ENCODE measurements at places on chromosomes 2 and 18. TPM values are rescaled to one million over a fixed set of nuclear protein-coding genes. Genes with fewer than 3 reads are reported as not detected.

DNA sequence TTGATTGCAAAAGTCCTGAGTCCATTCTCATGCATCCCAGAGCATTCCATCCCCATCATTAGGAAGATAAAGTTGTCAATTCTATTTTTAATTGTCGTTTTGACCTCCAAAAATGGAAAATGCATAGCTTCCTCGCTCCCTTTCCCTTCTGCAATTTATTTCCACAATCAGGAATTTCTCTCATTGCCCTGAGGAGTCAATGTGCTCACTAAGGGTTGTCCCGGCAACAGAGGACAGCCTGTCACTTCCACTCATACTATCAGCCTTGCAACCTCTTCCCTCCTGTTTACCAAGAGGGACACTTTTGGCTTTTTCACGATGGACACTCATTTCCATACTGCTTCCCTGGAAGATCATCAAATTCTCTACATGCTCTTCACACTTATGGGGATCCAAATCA lies 164.8 kb downstream of the MYO5B start:
- DNase-seq = no peak

GRCh38 chr2:23377771-23378170 lies 7.2 kb upstream of the KLHL29 start:
- no peak for DNase-seq

- DNase-seq = no peak
These were observed 116.4 kb downstream of the KCNJ3 start for GRCh38 chr2:154814856-154815255.

- no peak for DNase-seq
These were observed 18.0 kb upstream of the PDE1A start for GRCh38 chr2:182444806-182445205.

- no peak for DNase-seq
These were observed 8.0 kb upstream of the ANO7 start for GRCh38 chr2:241180495-241180894.

DNA sequence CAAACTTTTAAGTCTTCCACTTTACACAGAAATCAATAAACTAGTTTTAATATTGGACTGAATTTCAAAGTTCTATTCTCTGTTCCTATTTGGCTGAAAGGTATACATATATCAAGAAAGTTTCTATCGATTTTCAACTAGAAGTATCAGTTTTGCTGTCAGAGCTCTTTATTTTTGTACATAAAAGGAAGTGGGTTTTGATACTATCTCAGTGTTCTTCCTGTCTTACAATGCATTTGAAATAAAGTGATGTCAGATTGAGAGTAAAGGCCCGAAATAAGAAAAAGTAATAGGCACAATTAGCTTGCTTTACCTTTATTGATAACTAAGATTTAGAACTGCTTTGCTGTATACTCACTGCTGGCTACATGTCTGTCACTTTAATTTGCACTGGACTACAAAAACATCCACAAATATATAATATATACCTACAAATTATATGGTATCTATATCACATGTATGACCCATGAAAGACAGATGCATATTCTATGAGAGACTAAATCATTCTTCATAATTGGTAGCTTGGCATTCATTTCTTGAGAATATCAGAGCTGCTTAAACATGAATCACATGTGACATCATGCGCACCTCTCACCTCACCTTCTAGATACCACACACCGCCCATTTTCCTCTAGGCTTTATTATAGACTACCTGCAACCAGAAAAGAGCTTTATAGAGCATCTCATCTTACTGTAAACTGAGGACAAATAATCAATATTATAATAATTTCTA lies 83.6 kb downstream of the ASXL2 start:
- no peak for DNase-seq

- DNase-seq = no peak
These were observed 32.8 kb upstream of the NYAP2 start for GRCh38 chr2:225366731-225367130.

- no peak for DNase-seq
These were observed 3.1 kb upstream of the EMX1 start for GRCh38 chr2:72914206-72914559.

DNA sequence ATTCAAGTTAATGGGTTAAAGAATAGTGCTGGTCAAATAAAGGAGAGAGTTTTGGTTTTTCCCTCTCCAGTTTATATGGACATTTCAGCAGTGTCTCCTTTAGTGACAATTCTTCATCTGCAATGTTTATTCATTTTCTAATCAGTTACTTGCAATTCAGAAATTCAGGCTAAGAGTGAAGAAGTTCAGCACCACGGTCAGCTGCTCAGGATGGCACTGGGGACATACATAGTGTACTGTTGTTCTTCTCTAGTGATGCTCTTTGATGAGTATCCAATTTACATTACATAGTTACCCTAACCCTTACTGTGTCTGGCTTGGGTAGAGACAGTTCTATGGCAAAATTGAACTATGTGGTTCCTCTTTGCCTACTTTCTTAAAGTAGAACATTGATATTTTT lies 412.7 kb downstream of the CNTNAP5 start:
- no peak for DNase-seq

DNA sequence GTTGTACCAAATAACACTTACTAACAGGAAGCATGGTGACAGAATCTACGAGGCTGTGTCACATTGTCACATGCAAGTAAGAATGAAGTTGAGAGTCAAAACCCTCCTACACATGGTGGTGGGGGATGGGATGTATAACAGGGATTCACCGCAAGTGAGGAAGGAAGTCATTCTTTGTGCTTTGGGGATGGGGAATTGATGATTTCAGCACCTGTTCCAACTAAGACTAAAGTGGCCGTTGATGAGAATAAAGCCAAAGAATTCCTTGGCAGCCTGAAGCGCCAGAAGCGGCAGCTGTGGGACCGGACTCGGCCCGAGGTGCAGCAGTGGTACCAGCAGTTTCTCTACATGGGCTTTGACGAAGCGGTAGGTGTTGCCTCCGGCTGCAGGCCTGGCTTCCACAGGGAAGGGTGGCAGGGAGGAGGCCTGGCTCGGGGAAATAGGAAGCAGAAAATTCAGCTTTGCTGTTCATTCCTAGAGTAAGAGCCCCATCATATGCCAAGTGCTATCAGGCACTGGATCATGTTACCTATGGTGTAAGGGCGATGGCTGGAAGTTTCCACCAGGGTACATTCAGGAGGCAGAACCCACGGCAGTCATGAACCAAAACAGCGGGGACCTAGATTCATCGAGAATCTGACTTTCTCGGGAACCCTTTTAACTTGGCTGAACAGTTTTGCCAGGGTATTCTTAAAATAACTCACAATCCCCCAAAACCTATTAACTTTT lies 120.3 kb downstream of the UXS1 start:
- no peak for DNase-seq

- peak; percentile 10 for DNase-seq
These were observed 645 bp downstream of the KCTD18 start for GRCh38 chr2:200509235-200509611.

MRO gene
- 4.0 TPM for total RNA-seq

CHRNG gene
- total RNA-seq = not detected

APLF gene
- 5.3 TPM for total RNA-seq

UCN gene
- total RNA-seq = not detected

C2orf80 gene
- total RNA-seq = not detected

OTOS gene
- not detected for total RNA-seq
